ENCODE measurements at places on chromosomes 3 and 15.

DNA sequence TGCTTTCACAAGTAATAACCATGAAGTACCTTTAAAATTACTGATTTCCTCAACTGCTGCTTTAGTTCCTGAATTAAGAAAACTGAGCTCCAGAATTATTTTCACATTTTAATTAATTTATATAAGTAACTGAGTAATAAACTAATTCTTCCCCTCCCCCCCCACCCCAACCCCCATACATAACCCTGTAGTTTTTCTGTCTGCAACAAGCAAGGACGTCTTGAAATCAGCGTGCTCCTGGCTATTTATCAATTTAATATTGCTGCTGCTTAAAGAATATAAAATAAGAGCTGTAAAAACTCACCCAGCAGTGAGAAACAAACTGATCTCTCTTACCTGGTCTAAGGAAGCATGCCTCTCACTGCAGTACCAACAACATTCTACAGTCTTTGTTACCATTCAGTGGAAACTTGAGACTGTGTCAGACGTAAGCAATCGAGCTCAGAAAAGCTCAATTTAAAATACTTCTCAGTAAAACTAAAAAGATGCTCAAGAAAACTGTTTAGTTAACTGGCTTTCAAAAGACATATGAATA, 121.0 kb downstream of the TFDP2 start:
- DNase-seq: peak; percentile 36

DNA sequence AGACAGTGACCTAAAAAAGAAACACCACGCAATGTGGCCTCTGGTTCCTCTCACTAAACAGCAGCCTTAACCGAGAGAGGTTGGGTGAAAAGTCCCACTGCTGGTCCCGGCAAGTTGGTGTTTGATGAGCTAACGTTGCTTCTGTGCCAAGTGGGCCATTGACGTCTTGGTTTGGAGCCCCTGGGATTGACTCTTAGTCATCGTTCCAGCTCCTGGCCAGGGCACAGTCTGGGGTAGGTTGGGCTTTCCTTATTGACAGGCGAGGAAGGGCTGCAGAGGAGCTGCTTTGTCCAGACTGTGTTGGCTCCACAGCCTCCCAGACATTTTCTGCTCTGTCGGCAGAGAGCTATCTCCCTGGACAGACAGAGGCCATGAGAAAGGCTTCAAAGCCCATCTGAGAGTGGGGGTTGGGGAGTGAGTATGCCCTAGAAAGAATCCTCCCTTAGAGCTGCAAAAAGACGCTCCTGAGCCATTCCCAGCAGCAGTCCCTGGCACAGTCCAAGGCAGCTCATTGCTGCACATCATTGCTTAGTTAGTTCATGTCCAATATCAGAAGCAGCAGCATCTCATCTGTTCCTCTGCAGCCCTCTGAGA, 28.6 kb upstream of the C3orf80 start:
- no peak for DNase-seq

GRCh38 chr3:37909067-37909911, 47.6 kb downstream of the CTDSPL start:
- no peak for DNase-seq

GRCh38 chr3:145411605-145412004, 749.4 kb downstream of the PLOD2 start:
- DNase-seq: no peak

DNA sequence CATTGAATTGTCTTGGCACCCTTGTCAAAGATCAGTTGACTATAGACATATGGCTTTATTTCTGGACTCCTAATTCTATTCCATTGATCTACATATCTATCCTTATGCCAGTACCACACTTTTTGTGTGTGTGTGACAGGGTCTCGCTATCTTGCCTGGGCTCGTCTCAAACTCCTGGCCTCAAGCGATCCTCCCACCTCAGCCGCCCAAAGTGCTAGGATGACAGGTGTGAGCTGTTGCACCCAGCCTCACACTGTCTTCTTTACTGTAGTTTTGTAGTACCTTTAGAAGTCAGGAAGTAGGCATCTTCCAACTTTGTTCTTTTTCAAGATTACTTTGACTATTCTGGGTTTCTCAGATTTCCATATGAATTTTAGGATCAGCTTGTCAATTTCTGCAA, 24.3 kb downstream of the CDAN1 start:
- DNase-seq: no peak

GRCh38 chr3:176861137-176861536, 336.1 kb downstream of the TBL1XR1 start:
- no peak for DNase-seq

- no peak for DNase-seq
Observed at GRCh38 chr3:135199137-135199536, 404.1 kb downstream of the EPHB1 start.

GRCh38 chr3:159910991-159911663, 77.5 kb upstream of the IL12A start:
- no peak for DNase-seq

GRCh38 chr3:56424885-56425284, 43.4 kb downstream of the ERC2 start:
- DNase-seq: no peak

DNA sequence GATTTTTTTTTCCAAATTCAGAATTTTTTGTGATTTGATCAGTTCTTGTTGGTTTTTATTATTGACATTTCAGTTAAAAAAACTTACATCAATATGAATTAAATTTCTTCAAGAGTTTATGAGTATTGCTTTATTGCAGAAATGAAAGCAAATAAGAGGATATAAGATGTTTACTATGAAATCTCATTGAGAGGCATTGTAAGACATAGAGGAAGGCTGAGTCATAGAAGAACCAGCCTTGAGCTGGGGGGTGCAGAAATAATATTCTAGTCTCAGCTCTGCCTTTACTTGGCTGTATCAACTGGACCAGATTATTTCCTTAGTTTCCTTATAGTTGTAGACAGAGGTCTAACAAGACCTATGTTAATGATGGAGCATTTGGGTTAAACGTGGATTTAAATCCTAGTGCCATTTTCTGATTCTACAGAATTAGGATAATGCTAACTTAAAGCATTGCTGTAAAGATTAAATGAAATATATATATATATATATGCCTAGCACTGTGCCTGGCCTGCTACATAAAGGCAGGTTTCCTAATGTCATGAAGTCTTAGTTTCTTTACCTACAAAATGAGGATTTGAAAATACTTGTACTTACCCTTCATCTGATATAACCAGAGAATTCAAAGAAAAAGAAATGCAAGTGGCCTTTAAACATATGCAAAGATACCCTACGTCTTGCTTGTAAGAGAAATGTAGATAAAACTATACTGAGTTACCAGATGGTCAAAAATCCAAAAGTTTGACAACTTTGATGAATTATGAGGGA, 7.3 kb downstream of the FAM98B start:
- no peak for DNase-seq

DNA sequence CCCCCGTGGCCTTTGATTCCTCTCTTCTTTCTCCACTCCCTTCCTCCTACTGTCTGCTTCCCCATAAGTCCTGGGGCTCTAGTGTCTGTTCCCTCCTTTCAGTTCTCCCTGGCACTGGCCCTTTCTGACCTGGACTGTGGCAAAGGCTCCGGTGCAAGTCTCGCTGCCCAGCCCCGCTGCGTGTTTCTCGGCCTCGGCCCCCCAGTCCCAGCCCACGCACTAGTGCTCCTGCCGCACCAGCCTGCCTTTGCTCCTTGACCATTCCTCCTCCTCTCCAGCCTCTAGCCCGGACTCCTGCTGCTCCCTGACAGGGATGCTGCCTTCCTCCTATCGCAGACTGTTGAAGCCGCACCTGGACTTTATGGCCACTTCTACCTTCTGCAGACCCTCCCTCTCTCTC, 2.1 kb downstream of the TM6SF1 start:
- no peak for DNase-seq

- no peak for DNase-seq
Observed at GRCh38 chr15:90138071-90138833, 36.0 kb upstream of the IDH2 start.

DNA sequence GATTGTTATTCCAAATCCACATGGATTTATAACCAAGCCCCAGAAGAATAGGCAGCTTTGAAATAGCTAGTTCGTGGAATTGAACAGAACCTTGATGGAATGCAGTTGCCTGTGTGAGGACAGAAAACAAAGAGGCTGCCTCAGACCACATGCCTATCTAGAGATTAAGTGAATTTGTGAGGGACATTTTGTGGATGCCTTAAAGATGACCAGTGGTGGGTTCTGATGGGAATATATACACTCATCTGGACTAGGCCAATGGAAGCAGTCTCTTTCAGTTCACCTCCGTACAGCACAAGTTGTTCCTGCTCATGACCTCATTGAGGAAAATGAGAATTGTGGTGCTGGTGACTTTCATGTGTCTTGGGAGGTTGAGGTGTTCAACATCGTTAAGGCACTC, 63.2 kb upstream of the PYDC2 start:
- DNase-seq: no peak

- no peak for DNase-seq
Observed at GRCh38 chr15:88727439-88727838, 75.8 kb upstream of the ACAN start.

GRCh38 chr15:44468709-44469385, 41.4 kb downstream of the CTDSPL2 start:
- peak; percentile 45 for DNase-seq

DNA sequence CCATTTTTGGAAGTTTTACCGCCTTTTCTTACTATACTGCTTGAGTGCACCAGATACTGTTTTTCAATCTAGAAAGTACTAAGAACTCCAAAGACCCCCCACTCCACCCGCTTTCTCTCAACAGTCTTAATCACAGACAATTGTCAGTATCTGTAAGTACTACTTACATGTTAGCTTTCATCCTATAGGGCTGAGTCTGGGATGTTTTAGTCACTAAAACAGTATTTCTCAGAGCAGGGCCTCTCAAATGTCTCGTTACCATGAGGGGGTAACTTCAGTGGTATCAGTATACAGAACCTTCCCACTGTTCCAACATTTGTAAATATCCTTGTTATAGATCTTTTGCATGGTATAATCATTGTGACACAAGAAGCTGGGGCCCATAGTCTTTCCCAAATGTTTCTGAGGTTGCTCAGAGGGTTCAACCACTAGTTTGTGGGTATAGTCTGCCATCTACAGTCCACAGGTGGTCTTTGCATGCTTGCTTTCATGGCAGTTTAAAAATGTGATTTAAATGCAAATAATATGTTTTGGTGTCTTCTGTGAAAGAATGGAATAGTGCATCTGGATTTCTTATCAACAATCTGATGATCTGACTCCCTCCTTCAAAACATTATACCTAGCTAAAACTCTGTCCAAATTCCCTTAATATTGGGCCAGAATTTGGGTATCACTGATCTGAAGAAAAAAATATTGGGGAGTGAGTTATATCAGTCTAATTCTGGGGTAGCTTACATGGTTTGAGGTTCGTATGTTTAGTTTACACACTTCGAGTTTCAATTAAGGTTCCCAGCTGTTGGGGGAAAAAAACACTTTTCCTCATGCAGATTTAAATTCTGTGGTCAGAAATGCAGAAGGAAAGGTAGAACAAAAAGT, 18.0 kb upstream of the DNAJC13 start:
- DNase-seq: peak; percentile 29

DNA sequence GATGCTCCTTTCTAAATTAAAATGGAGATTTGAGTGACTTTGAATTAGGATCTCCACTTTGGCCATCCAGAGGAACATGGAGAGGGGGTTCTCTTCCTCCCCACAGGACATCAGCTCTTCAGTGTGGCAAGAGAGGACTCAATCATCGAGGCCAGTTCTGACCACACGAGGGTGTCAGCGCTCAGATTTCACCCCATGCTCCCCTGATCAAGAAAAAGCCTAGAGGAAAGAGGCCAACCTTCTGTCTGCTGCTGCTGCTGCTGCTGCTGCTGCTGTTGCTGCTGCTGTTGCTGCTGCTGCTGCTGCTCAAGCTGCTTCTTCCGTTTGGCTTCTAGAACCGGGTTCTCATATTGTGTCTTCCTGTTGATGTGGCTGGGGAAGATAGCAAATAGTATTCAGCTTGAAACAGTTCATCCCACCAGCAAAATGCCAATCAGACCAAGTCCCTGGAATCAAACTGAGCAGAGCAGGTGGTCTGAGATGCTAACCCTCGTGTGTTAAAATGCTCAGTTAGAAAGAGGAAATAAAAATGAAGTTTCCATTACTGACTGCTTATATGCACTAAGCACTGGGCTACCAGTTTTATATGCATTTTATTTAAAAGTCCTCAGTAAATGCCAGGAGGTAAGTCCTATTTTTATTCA, 599.0 kb downstream of the MAGI1 start:
- DNase-seq: no peak

- DNase-seq: no peak
Observed at GRCh38 chr3:94961423-94962100, 898.7 kb downstream of the NSUN3 start.

DNA sequence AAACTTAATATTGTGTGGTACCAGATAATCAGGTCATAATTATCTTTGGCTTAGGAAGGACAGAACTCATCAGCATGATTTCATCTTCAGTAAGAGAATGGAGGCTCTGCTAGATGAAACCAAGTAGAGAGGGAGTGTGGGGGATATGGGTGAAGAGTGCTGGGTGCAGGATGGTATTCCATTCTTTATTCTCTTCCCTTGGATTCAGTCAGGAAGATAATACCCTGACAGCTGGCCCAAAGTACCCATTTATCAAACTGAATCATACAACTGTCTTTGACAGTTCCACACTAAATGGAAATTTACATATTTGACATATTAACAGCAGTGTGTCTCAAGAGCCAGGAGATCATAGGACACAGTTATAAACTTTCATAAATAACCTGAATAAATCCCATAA, 44.7 kb downstream of the GOLIM4 start:
- DNase-seq: no peak

- DNase-seq: no peak
Observed at GRCh38 chr3:26588931-26589330, 33.6 kb upstream of the LRRC3B start.
